ENCODE measurements at places on chromosomes 5 and 9.

- no peak for DNase-seq
Observed at GRCh38 chr9:27206041-27206440, 90.9 kb downstream of the EQTN start.

DNA sequence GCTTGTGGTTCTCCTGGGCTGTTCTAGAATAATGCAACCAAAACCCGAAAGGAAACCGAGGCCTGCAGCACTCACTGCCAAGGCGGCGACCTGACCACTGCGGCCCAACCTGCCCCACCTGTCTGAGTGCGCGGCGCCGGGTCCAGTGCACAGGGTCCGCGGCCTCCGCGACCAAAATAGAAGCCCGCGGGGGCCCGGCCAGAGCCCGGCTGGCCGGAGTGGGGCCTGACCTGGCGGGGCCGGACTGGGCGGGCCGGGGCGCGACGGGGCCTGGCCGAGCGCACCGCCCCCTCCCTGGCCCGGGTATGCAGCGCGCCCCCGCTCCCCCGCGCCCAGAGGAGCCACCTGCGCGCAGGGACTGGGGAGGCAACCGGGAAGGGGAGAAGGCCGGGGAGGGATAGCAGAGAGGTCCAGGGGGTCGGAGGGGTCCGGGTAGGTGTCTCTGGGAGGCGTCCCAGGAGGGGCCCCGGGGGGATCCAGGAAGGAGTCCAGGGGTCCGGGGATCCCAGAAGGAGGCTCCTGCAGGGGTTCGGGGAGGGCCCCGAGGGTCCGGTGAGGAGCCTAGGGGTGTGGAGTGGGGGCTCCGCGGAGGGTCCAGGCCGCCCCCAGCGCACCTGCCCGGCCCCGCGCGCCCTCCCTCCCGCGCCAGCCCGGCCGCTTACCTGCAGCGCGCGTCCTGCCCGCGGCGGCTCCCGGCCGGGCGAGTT lies 503 bp downstream of the SEMA4D start:
- peak; percentile 39 for DNase-seq

GRCh38 chr9:91207729-91208418 lies 153.8 kb downstream of the AUH start:
- peak; percentile 79 for DNase-seq

DNA sequence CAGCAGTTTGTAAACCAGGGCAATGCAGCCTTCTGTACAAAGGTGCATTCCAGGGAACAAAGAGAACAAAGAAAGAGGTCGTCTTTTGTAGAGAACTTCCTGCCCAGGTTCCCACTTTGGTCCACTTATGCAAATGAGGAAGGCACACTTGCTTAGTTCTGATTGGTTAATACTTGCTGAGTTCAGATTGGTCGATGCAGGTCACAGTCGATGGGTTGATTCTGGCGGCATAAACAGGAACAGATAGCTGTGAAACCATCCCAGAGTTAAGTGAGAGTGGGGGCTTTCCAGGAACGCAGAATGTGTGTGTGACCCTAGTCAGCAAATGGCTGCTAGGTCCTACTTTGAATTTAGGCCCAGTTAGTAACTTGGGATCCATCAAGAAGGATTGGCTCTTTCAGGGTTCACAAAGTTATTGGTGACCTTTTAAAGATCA lies 1.8 kb upstream of the ADAMTS13 start:
- DNase-seq: peak; percentile 68

GRCh38 chr5:40877371-40877988 lies 31.8 kb upstream of the C7 start:
- DNase-seq: no peak

- DNase-seq: no peak
Observed at GRCh38 chr5:156526081-156526925, 199.3 kb downstream of the SGCD start.

GRCh38 chr5:89137148-89137547 lies 254.2 kb upstream of the MEF2C start:
- DNase-seq: no peak

DNA sequence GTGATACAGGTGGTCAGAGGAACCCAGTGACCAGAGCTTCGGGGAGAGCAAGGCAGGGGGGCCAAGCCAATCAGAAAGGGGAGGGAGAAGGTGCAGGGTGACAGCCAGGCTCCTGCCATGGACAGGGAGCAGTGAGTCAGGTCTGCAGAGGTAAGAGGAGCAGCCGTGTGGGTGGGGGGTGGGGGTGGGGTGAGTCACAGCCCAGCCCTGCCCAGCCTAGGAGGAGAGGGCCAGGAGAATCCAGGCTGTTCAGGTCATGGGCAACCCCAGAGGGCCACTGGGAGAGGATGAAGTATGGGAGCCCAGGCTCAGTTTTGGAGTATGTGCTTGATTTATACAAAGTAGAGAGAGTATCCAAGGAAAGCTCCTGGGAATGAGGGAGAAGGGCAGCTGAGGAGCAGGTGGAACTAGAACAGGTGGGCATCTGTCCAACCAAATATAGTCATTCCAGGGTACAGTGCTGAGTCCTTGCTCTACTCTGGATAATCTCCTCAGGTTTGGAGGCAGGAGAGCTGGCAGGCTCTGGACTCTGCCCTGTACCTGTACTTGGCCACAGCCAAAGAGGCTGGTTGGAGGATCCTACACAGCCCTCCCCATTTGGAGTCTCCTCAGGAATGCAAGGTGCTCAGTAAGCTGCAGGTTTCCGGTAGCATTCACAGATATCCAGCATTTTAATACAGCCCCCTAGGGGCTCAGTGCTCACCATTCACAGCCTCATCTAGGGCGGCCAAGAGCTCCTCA lies 1.6 kb downstream of the HBEGF start:
- DNase-seq: no peak

Data from GM06990 (cell line).